Frontal cortex (tissue), 4 donors: ENCODE measurements at places on chromosomes 16 and 17. TPM values are rescaled to one million over a fixed set of nuclear protein-coding genes. Genes with fewer than 3 reads are reported as not detected.

The AHSP gene
- total RNA-seq = 22.0 TPM

The MYH2 gene
- not detected for total RNA-seq

The MYLK3 gene
- total RNA-seq = 0.41 TPM

GRCh38 chr16:55418586-55418985, 60.4 kb upstream of the MMP2 start:
- DNase-seq = no peak

DNA sequence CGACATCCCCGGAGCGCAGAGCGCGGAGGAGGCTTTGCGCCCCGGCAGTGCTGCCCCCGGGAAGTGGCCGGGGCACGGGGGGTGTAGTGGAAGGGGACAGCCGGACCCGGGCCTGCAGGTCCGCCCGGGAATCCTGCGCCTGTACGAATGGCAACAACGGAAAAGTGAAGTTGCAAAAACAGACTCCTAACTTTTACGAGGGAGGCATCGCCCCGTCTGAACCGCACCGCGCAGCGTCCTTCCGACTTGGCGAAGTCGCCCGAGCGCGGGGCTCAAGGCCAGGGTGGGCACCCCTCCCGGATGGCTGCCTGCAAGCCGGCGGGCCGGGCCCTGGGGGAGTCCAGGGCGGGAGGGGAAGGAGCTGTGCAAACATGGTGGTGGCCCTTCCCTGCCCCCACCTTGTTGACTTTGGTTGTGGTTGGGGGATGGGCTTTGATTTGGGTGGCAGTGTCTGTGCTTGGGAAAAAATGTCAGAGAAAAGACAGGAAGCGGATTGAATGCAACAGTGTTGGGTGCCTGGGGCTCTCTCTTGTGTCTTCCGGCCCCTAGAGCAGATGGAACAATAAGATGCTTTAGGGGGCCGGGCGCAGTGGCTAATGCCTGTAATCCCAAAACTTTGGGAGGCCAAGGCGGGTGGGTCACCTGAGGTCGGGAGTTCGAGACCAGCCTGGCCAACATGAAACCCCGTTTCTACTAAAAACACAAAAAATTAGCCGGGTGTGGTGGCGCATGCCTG, 675 bp downstream of the RNF213 start:
- peak; percentile 66 for DNase-seq

DNA sequence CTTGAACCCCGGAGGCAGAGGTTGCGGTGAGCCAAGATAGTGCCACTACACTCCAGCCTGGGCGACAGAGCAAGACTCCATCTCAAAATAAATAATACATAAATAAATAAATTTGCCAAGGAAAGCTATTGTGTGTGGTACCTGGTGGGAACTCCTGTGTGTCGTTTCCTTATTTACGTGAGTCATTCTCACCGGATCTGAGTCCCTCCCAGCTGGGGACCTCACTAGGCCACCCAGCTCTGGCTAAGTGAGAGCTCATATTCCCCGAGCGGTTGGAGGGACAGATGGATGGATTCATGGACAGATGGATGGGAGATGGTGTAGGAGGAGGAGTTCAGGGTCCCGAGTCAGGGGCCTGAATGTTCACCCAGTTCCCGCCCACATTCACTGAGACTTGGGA, 22.9 kb upstream of the C1QL1 start:
- no peak for DNase-seq

DNA sequence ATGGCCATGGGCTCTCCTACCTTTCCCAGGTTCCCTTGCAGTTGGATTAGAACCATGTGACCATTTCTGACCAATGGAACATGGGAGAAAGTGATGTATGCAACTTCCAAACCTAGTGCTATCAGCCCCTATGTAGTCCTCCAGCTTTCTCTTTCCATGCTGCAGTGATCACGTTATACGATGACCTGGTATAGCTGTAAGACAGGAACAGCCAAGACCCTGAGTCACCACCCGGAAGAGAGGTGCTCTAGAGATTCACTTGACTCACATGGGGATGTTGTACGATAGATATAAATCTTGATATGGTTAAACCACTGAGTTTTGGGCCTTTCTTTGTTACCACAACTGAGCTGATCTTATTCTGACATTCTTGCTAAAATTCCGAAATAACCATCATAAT, 65.1 kb downstream of the NOG start:
- DNase-seq = no peak

DNA sequence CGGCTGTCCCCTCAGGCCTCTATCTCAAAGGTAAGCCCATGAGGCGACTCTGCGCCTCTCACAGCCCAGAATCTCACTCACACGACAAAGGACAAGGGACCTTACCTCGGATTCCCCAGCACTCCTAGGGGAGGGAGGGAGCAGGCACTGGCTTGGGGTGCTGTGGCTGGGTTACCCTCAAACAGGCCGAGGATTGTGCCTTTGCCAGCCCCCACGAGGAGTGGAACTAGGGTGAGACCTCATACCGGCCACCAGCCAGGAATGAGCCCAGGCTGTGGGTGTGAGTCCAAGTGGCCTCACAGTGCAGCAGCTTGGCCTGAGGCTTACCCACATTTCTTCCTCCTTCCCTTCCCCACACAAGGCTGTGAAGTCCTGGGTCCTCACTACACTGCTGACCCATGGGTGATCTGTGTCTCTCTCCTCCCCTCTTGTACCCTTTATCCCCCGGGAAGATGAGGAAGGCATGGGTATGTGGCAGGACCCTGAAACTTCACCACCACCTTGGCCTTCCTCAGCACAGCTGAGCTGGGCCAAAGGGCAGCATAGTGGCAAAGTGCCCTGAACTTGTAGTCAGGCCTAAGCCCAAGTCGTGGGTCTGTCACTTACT, 5.9 kb downstream of the PROCA1 start:
- no peak for DNase-seq

DNA sequence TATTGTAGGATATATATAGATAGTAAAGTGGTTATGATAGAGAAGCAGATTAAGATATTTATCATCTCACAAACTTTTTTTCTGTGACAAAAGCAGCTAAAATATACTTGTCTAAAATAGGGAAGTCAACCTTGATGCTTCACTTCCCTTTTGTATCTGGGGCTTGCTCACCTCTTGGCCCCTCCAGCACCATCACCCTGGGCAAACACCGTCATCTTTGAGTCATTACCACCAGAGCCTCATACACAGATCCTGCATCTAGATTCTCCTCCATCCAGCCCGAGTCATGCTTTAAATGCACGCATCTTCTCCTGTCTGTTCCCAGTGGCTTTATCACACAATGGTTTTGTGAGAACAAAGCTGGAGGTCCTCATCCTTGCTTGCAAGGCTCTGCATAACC, 1062.7 kb upstream of the EEF2KMT start:
- no peak for DNase-seq

DNA sequence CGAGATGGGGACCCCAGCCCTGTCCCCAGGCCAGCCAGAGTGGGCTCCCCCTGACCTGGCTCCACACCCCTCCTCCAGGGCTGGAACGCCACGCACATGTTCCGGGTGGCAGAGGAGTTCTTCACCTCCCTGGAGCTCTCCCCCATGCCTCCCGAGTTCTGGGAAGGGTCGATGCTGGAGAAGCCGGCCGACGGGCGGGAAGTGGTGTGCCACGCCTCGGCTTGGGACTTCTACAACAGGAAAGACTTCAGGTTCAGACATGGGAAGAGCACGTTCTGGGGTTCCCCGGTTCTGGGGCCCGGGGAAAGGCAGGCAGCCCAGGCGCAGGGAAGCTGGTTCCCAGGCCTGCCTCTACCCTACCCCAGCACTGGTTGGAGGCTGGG, 4.6 kb downstream of the ACE start:
- no peak for DNase-seq

DNA sequence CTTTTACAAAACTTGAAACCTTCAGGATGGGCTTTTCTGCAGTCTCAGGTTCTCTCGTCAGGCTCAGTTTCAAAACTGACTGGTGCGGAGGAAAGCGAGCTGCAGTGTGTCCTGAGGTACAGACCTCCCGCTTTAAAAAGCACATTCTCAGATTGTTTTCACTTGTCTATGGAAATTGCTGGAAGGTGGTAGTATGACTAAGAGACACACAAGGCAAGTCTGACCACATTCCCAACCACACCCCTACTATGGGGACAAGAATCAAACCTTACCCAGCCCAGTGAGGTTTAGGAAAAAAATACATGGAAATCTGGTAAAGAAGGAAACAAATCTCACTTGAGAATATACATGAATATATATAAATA, 18.2 kb downstream of the SRP68 start:
- DNase-seq = no peak

- no peak for DNase-seq
Observed at GRCh38 chr17:73224237-73224636, 31.4 kb downstream of the COG1 start.

DNA sequence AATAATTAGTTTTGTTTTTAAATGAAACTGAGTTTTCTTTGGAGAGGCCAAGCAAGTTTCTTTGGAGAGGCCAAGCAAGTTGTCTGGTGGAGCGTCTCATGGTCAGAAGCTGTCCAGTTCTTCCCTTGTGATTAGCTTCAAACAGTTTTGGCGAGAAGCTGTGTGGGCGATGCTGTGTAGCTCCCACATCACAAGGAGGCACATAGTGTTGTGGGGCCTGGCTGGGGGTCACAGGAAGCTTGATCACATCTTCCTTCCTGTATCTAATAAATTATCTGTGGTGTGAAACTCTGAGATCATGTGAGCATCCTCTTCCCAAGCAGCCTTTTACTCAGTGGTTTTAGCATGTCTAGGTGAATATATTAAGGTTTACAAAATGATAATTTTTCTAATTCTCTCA, 33.9 kb downstream of the SPECC1 start:
- DNase-seq = no peak

GRCh38 chr17:2453866-2454265, 53.0 kb upstream of the MNT start:
- no peak for DNase-seq
